Stimulated activated CD4-positive, alpha-beta T cell treated with anti-CD3 and anti-CD28 coated beads, TNF-alpha, amount 100 ng/mL, for 1 hour (primary cell): ENCODE measurements at places on chromosomes 7 and 10.

DNA sequence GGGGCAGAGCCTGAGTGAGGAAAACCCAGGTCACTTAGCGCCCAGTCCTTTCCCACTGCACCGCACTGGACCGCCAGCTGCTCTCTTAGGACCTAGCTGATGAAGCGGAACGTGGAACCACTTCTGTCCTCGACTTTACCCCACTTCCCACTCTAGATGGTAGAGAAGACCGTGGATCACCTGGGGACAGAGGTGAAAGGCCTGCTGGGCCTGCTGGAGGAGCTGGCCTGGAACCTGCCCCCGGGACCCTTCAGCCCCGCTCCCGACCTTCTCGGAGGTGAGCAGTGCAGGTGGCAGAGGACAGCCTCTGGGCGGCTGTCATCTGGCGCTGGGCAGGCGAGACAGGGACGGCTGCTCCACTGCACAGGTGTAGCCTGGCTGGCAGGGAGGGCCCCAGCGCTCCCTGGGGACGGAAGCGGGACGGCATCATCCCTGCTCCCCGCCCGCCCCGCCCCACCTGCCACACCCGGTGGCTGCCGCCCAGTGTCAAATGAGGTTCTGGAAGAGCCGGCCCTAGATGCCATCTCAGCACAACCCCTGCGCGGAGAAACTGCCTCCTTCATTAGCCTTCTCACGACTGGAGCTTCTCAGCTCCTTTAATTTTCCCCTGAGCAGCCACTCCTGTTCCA lies 11.7 kb downstream of the PLAC9 start:
- DNase-seq = no peak

GRCh38 chr7:49523870-49524269 lies 249.6 kb upstream of the VWC2 start:
- no peak for DNase-seq

GRCh38 chr10:70232155-70232858 lies 922 bp downstream of the PPA1 start:
- peak; percentile 16 for DNase-seq

- no peak for DNase-seq
These were observed 2.4 kb upstream of the CNOT4 start for GRCh38 chr7:135512135-135512887.

GRCh38 chr10:30026578-30026977 lies 32.8 kb downstream of the JCAD start:
- no peak for DNase-seq

- DNase-seq = no peak
These were observed 127.6 kb upstream of the RHOBTB1 start for GRCh38 chr10:61071580-61071979.

DNA sequence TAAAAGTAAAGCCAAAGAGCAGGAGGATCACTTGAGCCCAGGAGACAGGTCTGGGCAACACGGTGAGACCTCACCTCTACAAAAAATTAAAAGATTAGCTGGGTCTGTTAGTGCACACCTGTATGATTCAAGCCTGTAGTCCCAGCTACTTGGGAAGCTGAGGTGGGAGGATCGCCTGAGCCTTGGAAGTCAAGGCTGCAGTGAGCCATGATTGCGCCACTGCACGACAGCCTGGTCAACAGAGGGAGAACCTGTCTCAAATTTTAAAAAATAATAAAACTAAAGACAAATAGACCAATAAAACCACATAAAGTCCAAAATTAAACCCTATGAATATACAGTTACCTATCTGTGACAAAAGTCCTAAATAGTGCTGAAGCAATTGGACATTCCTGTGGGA lies 3.2 kb downstream of the LMBR1 start:
- DNase-seq = no peak

GRCh38 chr10:103350517-103351260 lies at the start of gene PCGF6:
TSS of gene PCGF6 (minus strand) at chr10:103351140. CDS start at chr10:103351066, 74 bp downstream.
- DNase-seq = peak; percentile 10

DNA sequence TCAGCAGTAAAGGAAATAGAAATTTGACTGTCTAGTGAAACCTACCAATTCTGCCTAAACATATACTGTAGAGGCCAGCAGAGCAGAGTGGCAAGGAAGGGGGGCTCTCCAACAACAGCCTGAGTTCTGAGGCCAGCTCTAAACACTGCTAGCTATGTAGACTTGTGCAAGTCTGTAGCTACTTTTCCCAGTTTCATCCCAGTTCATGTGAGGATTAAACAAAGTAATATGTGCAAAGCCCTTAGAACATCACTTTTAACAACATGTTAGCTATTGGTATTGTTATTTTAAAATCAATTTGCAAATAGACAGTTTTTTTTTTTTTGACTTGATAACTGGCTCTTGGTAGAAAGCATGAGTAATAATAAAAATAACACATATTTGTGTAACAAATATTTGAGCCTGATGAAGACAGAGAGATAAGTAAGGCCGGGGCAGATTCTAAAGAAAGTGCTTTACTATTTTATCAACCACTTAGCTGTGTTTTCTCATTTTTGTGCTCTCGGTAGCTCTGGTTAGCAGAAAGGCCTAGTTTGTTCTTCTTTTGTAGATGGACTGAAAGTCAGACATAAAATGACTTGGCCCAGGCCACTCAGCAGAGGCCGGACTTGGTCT lies 9.3 kb downstream of the CHST12 start:
- DNase-seq = no peak

DNA sequence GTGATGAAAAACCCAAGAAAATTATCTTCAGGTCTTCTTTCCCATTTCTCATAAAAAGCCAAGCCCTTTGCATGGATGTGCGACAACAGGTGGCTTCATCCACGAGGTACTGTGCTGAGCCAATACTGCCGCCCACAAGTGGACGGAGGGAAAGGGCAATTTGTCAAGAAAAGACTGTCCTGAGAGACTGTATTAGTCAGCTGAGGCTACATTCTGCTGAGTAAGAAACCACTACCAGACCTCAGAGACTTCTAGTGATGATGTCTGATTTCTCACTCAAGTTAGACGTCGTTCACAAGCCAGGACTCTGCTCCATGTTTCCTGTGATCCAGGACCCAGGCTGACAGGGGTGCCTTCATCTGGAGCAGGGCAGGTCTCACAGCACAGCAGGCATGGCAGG lies 171.5 kb upstream of the CDCA7L start:
- DNase-seq = no peak

DNA sequence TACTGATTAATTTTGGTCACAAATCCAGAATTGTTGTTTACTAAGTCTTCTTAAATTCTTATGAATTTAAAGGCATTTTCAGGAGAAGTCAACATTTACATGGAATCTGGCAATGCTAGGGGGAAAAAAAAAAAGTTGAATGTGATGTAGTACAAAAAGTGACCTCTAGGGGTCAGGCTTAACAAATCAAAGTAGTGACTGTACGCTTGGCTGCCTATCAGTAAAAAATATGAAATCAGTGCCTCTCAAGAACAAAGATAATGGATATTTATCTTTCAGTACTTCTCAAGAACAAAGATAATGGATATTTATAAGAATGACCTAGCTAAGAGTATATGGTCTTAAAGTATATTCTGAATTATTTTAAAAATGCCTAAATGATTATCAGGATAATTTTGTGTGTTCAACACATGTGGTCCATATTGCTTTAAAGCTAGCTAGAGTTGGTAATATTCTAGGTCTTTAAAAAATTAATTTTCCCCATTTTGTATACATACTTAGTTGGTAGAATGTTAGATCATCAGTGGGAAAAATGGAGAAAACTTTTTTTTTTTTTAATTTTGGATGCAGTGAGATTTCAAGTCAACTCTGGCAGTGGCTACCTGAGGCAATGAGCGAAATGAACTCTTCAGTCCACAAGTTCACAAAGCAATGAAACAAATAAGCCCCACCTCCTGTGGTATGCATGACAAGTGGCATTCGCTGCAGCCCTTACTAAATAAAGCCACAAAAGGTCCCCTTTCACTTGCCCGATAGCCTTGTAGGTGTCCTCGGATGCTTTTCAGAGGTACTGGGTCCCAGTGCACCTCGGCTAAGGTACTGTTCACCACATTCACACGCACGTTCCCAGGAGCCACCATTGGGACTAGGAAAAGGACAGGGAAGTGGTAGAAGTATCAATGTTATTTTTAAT lies 51.2 kb upstream of the LAMB4 start:
- DNase-seq = no peak

GRCh38 chr10:86755454-86755739 lies 1.0 kb upstream of the BMPR1A start:
- no peak for DNase-seq

DNA sequence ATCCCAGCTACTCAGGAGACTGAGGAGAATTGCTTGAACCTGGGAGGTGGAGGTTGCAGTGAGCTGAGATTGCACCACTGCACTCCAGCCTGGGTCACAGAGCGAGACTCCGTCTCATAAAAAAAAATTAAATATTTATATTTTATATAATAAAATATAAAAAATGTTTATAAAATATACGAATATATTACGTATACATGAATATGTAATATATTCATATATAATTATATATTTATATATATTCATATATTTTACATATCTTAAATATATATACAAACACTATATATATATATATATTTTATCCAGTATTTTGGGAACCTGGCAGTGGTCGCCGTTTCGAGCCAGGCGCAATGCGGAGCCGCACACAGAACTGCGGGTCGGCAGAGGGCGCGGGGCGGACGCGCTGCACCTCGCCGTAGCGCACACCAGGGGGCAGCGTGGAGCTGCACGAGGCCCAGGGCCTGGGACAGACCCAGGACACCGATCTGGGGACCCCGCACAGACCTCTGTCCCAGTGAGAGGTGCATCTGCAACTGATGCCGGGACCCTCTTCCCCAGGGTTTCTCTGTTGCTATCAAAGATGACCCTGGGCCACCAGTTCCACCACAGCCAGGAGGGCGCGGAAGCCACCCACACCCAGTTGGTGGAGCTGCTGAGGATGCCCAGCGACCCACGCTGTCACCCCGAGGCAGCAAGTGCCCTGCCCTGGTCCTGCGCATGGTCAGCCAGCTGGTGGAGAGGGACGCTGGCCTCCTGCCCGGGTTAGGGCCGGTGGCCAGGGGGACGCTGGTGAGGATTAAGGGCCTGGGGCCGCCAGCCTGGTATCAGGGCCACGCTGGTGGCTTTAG lies 22.7 kb downstream of the AP5Z1 start:
- peak; percentile 67 for DNase-seq

- no peak for DNase-seq
These were observed 59.8 kb upstream of the PDSS1 start for GRCh38 chr10:26637521-26638275.

DNA sequence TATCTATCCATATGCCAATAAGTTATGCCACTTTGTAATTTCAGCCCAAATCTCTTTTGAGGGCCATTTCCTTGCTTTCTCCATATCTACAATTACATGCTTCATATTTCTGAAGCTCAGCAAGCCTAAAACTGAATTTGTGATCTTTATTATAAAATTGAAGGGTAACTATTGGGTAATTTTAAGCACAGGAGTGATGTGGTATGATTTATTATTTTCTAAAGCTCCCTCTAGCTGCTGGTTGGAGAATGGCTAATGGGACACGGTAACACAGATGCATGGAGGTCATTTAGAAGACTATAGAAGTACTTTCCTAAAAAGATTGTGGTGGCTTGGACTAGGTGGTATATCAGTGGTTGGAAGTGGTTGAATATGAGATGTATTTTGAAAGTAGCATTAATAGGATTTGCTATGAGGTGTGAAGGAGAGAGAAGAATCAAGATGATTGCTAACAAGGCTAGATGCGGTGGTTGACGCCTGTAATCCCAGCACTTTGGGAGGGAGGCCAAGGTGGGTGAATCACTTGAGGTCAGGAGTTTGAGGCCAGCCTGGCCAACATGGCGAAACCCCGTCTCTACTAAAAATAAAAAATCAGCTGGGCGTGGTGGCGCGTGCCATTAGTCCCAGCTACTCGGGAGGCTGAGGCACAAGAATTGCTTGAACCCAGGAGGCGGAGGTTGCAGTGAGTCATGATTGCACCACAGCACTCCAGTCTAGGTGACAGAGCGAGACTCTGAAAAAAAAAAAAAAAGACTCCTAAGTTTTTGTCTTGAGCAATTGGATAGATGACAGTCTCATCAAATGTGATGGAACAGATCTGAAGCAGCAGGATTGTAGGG lies 13.9 kb downstream of the KLHDC10 start:
- no peak for DNase-seq

- no peak for DNase-seq
These were observed 39.2 kb downstream of the WBP1L start for GRCh38 chr10:102782673-102783551.

GRCh38 chr10:119139464-119140067 lies 25.9 kb downstream of the SFXN4 start:
- DNase-seq = peak; percentile 28

- DNase-seq = no peak
These were observed 99.8 kb downstream of the NKX6-2 start for GRCh38 chr10:132685921-132686680.

DNA sequence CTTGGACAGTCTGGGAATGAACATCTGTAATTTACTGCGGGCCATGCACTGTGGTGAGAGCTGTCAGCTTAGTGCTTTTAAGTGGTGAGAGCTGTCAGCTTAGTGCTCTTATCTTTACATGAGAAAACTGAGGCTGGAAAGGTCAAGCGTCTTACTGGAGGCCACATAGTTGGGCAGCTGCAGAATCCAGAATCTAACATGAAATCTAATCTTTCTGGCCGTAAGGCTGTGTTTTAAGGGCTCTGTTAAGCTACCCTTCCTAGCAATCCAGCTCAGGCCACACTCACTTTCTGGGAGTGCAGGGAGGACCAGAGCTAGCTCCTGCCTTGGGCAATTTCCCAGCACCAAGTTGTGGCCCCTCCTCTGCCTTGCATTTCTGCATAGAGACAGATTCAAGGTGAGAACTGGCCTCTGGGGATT lies 70.2 kb downstream of the SORCS3 start:
- DNase-seq = no peak

DNA sequence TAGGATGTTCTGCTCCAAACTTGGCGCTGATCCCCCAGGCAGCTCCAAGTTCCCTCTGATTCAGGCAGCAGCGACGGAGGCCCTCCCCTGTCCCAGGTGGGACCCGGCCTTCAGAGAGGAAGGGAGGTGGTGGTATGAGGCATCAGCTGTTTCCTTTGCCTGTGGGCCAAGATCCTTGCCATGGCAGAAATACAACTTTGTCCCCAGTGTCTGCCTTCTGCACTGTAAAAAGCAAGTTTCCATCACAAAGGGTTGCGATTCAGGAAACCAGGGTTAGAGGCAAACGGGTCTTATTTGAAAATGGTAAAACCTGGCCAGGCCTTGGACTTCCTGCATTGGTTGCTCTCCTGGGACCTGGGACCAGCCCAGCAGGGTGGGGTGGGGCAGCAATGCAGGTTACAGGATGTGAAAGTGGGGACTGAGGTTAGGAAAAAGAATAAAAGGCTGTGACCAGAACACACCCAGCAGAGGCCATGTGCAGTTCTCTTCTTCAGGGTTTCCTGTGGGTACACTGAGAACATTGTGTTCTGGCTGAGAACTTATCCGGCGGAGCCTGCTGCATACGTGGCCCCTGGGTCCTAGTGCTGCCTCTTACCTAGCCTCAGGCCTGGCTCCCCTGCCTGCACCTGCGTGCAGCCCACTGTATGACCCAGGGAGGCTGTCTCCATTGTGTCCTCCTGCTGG lies 25.1 kb upstream of the DDIT4 start:
- peak; percentile 34 for DNase-seq
